Tibial nerve (tissue), 4 donors: ENCODE measurements at places on chromosomes 13 and 19.

GRCh38 chr13:41199526-41199925 is 5.2 kb upstream of the KBTBD7 start:
- DNase-seq: no peak

DNA sequence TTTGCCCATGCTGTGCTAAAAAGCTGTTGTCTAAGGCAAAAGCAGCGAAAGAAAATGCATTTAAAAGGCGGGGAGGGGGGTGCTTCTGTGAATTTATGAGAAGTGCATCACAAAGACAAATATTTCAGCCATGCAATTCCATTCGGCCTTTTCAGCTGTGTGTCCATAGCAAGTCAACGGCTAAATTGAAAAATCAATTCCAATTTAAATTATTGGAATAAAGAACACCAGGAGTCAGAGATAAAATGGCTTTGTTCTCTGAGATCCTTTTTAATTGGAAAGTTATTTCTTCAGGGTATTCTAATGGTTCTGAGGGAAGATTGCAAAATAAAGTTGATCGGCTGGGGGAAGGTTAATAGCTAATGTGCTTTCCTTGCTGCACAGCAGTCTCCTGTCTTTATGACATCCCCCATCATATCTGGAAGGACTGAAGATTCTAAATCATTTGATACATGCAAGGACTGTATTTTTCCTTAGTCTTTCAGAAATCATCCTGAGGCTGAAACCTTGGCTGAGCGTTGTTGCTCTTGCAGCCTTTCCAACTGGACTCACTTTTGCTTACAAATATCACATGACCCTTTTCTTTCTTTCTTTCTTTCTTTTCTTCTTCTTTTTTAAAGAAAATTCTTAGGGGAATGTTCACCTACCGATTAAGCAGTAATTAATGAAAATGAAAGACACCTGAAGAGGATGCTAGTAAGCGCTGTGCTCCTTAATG is 647.1 kb downstream of the DACH1 start:
- no peak for DNase-seq

GRCh38 chr13:77034881-77035280 is 7.9 kb upstream of the FBXL3 start:
- DNase-seq: no peak

DNA sequence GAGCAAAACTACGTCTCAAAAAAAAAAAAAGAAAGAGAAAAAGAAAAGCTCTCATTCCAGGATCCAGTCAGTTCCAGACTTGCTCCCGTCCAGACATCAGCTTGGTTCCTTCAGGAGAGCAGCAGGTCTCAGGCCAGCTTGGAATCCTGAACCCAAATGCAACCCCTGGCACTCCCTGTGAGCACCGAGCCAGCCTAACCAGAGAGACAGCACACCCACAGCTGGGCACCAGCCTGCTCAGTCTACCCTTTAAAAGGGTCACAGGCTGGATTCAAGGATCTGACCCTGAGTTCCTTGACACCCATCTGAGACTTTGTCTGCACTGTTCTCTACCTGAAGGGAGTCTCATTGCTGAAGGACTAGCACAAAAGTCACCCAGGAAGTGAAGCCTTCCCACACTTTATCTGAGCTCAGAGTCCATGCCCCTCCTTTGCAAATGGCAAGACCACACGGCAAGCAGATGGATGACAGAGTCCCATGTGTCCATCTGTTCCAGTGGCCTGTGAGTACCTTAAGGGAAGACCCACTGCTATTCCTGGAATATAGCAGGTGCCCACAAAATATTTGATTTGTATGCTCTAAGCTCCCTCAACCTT is 1.4 kb downstream of the PEPD start:
- DNase-seq: no peak

DNA sequence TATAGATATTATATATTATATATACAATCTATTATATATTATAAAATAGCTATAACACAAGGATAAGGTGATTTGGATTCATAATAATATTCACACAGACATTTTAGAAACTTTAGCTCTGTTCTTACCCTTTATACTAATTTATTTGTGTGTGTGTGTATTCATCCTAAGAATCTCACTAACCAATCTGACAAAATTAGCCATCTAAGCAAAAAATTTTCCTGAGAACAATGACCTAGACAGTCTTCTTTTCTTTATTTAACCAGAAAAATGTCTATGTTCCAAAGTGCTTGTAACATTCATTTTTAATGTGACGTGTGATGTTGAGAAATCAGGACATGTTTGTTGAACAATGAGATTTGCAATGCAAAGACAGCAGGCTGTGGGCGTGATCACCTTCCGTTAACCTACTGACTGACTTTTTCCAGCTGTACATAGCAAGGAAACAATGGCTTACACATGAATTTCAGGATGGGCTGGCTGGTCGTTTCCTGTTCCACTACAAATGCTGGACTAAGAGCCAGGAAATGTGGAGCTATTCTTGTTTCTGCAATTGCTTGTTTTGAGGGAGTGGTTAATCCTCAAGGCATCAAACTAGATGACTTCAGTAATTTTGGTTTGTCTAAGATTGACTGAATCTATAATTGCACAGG is 634.6 kb upstream of the ARGLU1 start:
- no peak for DNase-seq

DNA sequence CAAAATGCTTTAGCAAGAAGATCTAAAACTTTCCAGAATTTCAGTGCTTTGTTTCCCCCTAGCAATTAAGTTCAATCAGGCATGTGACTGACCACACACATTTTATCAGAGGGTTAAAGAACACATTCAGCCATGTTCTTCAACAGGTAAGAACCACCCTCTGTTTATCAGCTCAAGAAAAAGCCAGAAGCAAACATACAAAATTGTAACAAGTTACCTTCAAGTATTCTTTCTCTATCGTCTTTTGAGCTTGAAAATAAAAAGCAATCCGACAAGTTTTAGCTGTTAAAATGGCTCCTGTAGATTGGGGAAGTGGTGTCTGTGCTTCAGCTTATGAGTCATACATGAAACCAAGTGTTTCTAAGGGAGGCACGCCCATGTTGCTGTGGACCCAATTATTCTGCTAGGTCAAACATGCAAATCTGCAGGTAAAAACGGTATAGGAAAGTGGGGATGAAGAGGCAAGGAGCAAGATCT is at the start of gene ELF1:
Gene ELF1 (minus strand): TSS at position 306 of the 477 bp plus-strand sequence. CDS start 37,262 bp downstream, outside the sequence.
- no peak for DNase-seq

GRCh38 chr13:52782471-52783448 is 43.1 kb upstream of the CNMD start:
- DNase-seq: no peak

DNA sequence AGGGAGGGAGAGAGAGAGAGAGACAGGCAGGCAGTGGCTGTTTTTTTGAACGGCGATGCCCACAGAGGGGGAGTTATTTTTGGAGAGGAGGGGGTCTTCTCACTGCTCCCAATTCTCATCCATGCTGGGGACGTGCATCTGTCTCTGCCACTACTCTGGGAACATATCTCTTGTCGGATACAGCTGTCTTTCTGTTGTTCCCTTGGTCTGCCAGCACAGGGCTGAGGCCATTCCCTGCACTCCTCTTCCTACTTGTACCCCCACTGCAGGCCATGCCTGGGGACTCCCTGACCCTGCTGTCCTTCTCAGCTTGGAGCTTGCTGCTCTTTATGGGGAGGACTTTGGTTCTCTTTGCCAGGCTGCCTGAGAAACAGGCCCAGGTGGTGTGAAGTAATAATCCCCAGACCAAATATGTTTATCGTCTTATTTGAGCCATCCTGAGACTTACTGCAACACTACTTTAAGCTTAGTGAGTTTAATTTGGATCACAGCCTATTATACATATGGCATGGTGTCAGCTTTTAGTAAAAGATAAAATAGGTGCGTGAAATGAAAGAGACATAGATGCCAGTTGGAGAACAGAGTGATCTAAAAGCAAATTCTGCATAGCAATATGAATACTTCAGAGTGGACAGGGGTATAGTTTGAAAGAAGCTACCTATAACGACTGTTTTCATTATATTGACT is 19.1 kb downstream of the LRCH1 start:
- no peak for DNase-seq

DNA sequence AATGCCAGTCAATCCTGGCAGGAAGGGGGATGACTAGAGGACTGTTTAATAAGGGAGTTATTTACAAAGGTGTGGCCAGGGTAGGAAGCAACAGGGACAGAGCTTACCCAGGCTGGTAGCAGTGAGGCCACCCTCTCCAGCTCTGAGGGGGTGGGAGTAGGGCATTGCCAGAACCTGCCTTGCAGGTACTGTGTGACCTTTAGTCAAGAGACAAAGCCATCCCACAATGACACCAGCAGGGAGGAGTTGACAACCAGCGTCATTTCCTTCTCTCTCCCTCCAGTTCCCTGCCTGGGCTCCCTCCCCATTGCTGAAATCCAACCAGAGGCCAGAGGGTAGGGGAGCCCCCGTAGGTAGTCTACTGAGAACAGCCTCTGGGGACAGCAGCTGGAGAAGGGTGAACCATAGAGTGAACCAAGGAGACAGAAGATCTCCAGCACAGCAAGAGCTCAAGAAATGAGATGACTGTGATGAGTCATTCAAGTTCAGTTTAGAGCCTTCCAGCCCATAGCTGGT is 33.3 kb upstream of the SPATA13 start:
- no peak for DNase-seq

DNA sequence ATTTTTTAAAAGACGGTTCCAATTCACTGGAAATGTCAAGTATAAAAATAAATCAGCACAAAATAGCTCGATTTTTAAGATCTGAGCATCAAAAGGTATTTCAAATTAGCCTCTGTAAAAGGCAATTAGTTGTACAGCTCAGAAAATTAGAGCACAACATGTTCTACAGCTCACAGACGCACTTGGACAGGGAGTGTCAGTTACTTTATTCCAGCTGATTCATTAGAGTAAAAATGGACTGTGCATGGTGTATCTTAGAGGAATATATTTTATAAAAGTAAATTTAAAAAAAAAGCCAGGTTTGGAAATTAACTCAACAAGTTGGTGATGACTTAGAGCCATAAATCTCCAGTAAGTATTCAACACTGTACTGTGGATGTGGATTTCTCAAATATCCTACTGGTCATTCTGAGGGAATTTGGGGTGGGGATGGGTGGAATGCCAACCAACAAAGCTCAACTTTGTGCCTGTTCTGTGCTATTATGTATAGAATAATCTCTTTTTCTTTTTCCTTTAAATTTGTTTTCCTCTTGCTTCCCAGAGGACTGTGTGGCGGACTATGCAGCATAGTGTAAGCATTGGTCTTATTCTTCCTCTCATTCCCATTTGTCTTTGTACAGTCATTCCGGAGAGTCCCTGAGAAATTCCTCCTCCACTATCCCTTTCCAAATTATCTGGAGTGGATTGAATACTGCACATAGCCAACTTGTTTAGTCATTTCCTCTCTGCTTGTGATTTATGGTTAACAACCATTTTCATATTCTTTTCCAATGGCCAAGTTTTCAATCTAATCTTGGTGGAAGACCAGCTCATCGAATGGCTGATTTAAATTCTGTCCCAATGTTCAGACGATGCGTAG is 169.3 kb downstream of the DCT start:
- DNase-seq: no peak

GRCh38 chr19:17743874-17744580 is 7.2 kb upstream of the FCHO1 start:
- DNase-seq: no peak

DNA sequence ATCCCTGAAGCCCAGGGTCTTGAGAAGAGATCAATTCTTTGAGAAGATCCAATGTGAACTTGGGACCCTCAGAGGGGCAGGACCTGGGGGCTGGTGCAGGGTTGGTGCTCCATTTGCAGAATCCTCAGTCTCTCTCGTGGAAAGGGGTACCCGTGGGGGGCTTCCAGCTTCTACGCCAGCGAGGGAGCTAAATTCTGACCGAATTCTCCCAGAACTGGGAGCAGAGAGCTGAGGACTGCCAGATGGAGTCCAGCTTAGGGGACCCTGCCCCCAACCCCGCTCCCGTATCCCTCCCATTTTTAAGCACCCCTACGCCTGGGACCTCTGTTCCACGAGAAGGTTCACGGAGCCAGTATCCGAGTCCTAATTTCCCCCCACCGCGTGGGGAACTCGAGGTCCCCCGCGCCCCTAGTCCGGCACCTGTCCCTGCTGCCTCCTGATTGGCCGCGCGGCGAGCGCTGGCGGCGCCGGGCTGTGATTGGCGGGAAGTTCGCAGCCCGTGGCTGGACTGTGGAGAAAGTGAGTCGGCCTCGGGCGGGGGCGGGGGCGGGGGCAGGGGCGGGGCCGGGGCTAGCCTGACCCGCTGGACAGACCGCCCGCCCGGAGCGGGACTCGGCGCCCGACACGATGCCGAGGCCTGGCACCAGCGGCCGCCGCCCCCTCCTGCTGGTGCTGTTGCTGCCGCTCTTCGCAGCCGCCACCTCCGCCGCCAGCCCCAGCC is 4.4 kb upstream of the LTBP4 start:
- no peak for DNase-seq

GRCh38 chr13:21739771-21740170 is 68.9 kb downstream of the FGF9 start:
- DNase-seq: no peak

DNA sequence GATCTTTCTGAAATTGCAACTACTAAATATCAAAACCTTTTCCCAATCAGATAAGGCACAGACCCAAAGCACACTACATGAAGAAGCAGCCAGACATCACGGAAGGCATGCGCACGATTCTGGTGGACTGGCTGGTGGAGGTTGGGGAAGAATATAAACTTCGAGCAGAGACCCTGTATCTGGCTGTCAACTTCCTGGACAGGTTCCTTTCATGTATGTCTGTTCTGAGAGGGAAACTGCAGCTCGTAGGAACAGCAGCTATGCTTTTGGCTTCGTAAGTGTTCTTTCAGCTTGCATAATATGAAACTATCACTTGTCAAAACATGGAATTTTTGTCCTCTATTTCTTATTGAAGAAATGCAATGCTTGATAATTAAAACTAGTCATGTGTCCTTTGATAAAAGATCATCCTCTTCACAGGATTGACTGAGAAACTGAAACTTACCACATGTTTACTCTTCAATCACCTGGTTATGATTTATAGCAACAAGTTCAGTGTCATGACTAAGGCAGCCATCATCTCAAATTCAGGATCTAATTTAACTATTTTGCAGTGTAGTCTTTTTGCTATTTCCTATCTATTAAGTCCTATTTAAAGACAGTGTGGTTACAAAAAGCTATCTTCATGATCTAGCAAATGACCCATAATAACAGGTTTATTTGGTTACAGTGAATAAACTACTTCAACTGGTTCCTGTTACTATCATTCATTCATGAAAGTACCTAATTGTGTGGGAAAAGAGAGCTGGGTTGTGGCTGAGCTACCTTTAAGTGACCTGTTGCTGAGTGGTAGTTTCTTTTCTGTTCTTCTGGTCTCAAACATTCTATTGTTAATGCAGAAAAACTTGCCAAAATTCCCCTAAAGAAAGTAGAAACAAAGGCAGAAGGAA is 6.5 kb downstream of the CCNA1 start:
- no peak for DNase-seq

- DNase-seq: no peak
Measured at GRCh38 chr19:33300894-33301143, 1.5 kb downstream of the CEBPA start.
